ENCODE measurements at places on chromosomes 5 and 9.
A peak's percentile ranks its signal among the peaks of the same experiment; 100 is the strongest.

GRCh38 chr9:126001581-126002225 is 254.5 kb downstream of the PBX3 start:
- DNase-seq, result no peak

DNA sequence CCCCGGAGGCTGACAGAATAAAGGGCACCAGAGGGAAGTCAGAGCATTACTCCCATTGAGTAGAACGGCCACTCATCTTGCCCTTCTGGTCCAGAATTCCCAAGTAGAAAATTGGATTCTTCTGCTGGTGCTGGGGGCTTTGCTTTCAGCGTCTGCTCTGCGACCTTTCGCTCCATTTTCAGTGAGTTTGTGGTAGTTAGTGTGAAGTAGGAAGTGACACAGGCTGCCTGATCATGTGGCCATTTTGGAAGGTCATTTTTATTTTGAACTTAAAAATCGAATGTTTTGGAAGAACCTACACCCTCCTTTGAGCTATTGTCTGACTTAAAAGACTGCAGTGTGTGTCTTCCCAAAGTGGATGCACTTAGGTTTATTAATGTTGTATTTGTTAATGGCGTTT is 56.7 kb upstream of the FAM120AOS start:
- DNase-seq, result peak; percentile 24

DNA sequence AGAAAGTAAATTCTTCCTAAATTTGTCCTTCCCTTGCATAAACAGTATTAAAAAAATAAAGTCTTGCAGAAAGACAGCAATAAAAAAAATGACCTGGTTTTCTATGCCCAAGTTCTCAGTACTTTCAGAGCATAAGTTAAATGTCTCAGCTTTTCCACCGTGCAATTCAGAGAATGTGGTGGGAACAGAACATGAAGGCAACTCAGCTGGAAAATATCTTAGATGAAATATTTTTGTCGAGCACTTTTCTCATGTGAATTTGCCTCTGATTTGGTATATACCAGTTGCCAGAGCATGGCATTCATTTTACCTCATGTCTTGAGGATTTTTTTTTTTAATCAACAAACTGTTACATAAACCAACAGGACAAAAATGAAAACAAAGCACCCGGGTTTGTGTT is 176.1 kb downstream of the CETN3 start:
- DNase-seq, result no peak

GRCh38 chr5:19886123-19886917 is 101.7 kb downstream of the CDH18 start:
- no peak for DNase-seq

- DNase-seq, result no peak
Measured at GRCh38 chr5:14397717-14398116, 183.9 kb upstream of the OTULINL start.

- no peak for DNase-seq
Measured at GRCh38 chr5:151622367-151623088, 31.4 kb upstream of the FAT2 start.

GRCh38 chr9:100575765-100576386 is 2.0 kb upstream of the CAVIN4 start:
- DNase-seq, result no peak

DNA sequence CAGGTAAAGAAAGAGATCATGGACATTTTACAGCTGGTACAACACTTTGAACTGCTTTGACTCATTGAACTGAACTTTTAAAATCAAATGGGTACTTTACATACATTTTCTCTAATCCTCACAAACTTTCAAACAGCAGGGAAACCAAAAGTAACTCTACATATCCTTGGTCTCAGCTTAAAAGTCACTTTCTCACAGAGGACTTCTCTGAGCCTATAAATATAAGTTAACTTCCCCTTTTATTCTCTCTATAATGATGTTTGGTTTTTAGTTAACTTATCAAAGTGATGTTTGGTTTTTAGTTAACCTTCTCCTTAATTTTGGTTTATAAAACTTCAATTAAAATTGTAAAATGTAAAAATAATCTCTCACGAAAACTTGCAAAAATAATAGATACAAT is 209.8 kb downstream of the MCTP1 start:
- DNase-seq, result no peak

- DNase-seq, result no peak
Measured at GRCh38 chr9:127557998-127558546, 54.0 kb upstream of the STXBP1 start.

All from left lobe of liver (tissue), 2 donors.